Fibroblast of skin of left biceps (primary cell): ENCODE measurements at places on chromosomes 1 and 21.

GRCh38 chr1:244050014-244050834 lies 859 bp upstream of the ZBTB18 start:
- DNase-seq, result no peak

DNA sequence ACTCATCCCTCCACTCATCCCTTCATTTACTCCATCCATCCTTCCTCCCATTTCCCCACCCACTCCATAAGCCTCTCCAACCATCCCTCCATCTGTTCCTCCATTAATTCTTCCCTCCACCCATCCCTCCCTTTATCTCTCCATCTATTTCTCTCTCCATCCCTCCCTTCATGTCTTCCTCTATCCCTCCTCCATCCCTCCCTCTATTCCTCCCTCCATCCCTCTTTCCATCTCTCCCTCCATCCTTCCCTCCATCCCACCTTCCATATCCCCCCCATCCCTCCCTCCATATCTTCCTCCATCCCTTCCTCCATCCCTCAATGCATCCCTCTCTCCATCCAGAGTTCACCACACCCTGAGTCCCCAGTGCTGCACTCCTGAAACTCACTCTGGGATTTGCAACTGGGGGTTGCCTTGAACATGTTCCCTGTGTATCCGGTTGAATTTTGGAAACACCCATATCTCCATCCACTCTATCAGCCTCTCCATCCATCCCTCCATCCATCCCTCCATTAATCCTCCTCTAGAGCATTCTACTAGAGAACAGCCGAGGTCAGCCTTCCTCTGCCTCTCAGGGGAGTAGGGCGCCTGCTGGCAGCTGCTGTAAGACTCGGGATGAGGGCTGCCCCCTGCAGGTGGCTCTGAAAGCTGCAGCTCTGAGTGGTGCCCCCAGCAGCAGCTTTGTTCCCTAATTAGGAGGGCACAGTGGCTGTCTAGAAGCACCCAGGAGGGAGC lies 39.4 kb downstream of the ABCG1 start:
- DNase-seq, result no peak

DNA sequence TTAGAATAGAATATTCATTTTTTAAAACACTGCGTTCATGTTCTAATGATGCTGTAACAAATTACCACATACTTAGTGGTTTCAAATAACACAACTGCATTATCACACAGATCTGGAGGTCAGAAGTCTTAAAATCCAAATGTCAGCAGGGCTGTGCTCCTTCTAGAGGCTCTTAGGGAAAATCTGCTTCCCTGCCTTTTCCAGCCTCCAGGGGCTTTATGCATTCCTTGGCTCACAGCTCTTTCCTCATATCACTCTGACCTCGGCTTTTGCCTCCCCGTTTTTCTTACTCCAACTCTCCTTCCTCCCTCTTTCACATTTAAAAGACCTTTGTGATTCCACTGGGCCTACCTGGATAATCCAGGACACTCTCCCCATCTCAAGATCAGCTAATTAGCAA lies 18.6 kb upstream of the FMN2 start:
- DNase-seq, result no peak

- no peak for DNase-seq
Observed at GRCh38 chr1:235427447-235427846, 60.2 kb downstream of the TBCE start.

GRCh38 chr1:191396622-191397021 lies 761.6 kb upstream of the RGS18 start:
- no peak for DNase-seq
